ENCODE measurements at places on chromosomes 11 and 22. TPM values are rescaled to one million over a fixed set of nuclear protein-coding genes. Genes with fewer than 3 reads are reported as not detected.

The RAC2 gene
- 8.8 TPM for total RNA-seq

The FGF19 gene
- total RNA-seq: not detected

The DDI1 gene
- not detected for total RNA-seq

The OR52A1 gene
- total RNA-seq: not detected

The BIK gene
- total RNA-seq: 1.1 TPM

The CD3D gene
- not detected for total RNA-seq

The KCNJ1 gene
- total RNA-seq: not detected

The ZBTB16 gene
- total RNA-seq: 21.7 TPM

The TMEM80 gene
- 11.7 TPM for total RNA-seq

The MCAT gene
- 18.2 TPM for total RNA-seq

The POU2AF3 gene
- total RNA-seq: not detected

The MAPK8IP1 gene
- 5.2 TPM for total RNA-seq

The CSRP3 gene
- total RNA-seq: not detected

The PYGM gene
- total RNA-seq: under 0.01 TPM

The PRSS23 gene
- total RNA-seq: 490 TPM

The CTSF gene
- total RNA-seq: 17.2 TPM

The GRIK4 gene
- 0.32 TPM for total RNA-seq

The OR5P2 gene
- total RNA-seq: not detected

The TMPRSS13 gene
- not detected for total RNA-seq

The OR52A5 gene
- not detected for total RNA-seq

The GLYATL1 gene
- total RNA-seq: not detected

The AGBL2 gene
- under 0.01 TPM for total RNA-seq

The PATE2 gene
- not detected for total RNA-seq

The RNF26 gene
- 3.8 TPM for total RNA-seq

The MIOX gene
- not detected for total RNA-seq

The KCTD14 gene
- 0.91 TPM for total RNA-seq
